ENCODE measurements at places on chromosomes 11 and 22.

DNA sequence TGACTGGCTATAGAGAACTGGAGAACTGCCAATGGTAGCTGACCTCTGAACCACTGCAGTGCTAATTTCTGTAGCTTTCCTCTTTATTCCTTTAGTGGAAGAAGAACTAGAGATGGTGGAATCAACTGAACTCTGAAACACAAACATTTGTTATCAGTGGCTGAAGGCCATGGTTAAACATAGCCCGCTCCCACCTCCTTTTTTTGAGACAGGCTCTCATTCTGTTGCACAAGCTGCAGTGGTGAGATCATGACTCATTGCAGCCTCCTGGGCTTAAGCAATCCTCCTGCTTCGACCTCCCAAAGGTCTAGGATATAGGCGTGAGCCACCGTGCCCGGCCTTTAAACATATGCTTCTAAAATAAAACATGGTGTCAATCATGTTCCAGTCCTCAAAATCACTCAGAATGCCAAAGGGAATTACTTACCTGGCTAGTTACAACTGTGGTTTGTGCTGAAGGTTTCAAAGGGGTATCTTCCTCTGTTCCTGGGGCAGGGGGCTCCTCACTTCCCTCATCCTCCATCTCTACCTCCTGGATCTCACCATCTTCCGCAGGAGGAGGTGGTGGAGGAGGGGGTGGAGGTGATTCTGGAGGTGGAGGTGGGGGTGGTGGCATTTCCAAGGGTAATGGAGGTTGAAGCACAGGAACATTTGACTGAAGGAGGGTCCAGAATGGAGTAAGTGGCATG is 9.0 kb upstream of the AGBL2 start:
- no peak for DNase-seq

DNA sequence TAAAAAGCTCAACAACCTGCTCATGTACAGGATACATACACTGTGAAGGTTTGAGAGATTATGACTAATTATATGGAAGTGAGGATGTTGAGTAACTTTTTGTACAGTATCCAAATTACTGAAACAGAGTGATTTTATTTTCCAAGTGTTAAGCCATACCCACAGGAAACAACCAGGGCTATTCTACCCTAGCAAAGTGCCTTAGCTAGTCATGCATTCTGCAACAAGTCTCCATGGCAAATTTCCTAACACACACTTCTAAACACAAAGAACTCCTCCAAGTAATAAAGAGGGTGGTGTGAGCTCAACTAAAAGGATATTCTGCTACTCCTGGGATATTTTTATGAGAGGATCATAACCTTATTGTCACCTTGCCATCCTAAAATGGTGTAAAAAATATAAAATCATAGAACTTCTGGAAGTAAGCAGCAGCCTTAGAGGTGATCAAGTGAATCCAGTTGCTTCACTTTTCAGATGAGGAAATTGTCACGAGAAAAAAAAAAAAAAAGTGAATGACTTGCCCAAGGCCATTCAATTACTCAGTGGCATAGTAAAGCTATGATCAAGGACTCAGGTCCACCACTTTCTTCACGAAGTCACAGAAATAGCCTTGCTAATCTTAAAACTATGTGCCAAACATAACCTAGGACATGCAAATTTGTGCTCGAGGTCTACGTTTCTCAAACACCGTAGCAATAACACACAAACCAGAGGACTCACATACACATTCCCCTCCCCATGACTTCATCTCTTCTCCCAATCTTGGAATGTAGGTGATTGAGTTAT is 4.2 kb downstream of the LGR4 start:
- no peak for DNase-seq

DNA sequence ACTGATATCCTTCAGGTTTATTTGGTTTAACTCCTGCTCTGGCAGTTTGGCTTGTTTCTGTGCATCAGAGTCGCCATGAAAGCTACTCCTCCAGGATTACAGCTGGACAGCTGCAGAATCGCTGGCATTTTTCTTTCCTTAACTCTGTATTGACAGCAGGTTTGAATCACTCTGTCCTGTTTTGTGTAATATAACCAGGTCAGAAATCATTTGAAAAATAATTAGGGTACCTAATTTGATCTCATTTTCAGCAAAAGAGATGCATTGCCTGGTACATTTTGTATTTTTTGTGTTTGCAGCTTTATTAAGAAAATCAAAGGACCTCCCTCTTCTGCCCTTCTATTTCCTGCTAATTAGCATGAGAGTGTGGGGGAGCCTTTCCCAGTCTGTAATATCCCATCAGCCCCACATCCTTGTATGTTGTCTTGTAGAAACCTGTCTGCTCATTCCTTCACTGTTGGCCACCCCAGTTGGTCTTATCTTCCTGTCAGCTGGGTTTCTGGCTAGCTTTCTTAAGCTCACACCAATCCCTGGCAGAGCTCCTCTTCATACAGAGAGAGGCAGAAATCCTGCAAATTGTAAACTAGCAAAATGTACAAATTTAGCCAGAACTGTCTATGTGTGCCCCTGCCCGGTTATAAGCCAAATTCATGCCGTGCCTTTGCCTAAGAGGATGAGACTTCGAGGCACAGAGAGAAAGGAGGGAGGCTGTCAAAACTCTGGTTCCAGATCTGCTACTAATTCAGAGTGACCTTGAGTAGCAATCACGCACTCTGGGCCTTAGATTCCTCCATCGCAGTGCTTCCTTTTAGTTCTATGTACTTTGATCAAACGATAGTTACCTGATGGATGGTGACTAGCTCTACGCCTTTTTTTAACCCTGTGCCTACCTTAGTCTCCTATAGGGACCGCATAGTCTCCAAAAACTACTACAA is 200.6 kb downstream of the NAV2 start:
- no peak for DNase-seq

- no peak for DNase-seq
These were observed 5.1 kb upstream of the MS4A18 start for GRCh38 chr11:60719391-60719790.

DNA sequence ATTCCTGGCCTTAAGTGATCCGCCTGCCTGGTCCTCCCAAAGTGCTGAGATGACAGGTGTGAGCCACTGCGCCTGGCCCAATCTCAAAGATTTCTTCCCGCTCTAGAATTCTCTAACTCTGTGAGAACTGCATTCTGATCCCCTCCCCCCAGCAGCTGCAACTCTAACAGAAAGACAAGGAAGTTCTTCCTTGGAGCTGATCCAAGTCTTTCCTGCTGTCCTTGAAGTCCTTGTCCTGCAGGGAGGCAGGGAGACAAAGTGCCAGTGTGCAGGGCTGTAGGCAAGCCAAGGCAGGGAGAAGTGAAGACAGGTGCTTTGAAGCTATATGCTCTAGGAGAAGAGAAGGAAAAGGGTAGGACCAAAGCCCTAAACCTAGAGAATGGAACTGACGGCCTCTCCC is 9.5 kb upstream of the GGA1 start:
- DNase-seq: no peak

DNA sequence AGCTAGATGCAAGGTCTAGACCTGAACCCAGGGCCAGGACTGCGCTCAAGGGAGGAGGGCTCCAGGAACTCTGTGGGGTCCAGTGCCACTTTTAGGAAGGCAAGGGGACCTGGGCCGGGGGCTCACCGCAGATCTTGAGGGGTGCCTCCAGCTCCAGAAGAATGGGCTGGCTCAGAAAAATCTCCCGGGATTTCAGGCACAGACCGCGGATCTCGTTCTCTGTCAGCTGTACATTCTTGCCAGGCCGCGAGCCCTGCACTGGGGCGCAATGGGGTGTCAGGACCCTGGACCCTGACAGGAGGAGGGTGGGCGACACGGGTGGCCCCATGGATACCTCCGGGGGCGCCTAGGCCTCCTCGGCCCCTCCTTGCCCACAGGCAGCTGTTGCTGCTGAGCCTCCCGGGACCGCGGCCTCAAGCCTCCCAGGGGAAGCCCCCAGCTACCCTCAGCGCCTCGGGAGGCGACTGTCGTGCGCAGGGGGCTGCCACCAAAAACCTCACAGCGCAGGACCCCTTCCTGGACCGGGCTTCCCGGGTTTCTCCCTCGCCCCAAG is 640 bp downstream of the PPP1CA start:
- no peak for DNase-seq

GRCh38 chr22:47204002-47204979 is 441.8 kb downstream of the TBC1D22A start:
- DNase-seq: no peak

DNA sequence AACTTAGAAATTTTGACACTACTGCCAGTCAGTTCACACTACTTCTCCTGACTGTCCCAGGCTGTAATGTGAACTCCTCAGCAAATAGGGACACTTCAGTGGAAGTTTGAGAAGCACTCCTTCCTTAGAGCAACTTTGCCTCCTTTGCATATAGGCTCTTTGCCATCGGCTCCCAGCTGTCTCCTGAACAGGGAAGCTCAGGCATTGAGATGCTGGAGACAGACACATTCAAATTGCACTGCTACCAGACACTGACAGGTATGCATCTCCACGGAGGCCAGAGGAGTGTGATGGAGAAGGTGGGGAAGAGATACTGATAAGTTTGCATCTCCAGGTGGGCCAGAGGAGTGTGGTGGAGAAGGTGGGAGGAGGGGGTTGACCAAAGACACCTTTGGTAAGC is 1.4 kb downstream of the TRAPPC4 start:
- DNase-seq: no peak

DNA sequence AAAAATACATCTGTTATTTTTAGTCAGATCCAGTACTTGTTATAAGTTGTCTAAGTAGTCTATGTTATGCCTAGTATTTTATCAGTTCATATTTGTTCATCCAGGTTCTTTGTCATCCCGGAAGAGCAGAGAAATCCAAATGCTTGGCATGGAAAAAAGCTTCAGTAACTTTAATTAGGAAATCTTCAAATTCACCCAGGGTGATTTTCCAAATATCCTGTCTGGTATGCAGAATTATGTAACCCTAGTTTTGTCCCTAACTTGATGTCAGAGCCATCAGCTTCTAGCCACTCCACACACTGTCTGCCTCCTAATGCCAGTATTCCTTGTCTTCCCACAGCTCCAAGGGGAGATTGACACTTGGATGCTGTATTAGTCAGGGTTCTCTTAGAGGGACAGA is 216.2 kb downstream of the ARHGAP42 start:
- DNase-seq: no peak

- DNase-seq: no peak
These were observed 13.1 kb upstream of the TMEM123 start for GRCh38 chr11:102465696-102466095.

GRCh38 chr11:76090174-76090573 is 116.1 kb downstream of the WNT11 start:
- no peak for DNase-seq

GRCh38 chr11:119519796-119520195 is 96.8 kb upstream of the THY1 start:
- no peak for DNase-seq

DNA sequence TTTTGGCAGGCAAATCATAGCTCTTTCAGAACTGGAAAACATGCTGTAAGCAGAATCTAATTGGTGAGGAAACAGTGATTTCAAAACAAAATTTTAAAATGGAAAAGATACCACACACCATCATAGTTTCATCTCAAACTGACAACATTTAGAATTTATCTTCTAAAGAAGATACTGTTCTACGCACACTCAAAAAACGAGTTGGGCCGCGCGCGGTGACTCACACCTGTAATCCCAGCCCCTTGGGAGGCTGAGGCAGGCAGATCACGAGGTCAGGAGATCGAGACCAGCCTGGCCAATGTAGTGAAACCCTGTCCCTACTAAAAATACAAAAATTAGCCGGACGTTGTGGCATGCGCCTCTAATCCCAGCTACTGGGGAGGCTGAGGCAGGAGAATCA is 44.2 kb upstream of the ADSL start:
- DNase-seq: no peak

GRCh38 chr11:111602865-111603610 is 789 bp downstream of the SIK2 start:
- peak; percentile 31 for DNase-seq

- DNase-seq: no peak
These were observed 6.2 kb upstream of the FAM83F start for GRCh38 chr22:39988386-39989114.

GRCh38 chr11:72646024-72646423 is 28.2 kb downstream of the PDE2A start:
- no peak for DNase-seq

DNA sequence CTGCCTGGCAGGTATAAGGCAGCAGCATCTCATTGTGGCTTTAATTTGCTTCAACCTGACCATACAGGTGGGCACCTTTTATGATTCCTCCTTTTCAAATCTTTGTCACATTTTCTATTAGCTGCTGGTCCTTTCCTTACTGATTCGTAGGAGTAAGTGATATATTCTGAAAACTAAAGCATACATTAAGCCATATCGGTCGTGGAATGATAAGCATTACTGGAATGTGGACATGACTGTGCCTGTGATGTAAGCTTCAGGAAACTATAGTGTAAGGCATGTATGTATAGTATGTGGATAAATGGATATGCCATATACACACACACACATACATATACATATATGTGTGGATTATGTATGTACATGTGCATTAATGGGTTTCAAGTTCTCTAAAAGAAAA is 20.8 kb downstream of the YPEL1 start:
- DNase-seq: no peak

GRCh38 chr22:22705328-22706100 is 61.1 kb downstream of the GGTLC2 start:
- DNase-seq: no peak

GRCh38 chr22:49147617-49148175 is 680.0 kb downstream of the BRD1 start:
- DNase-seq: no peak

GRCh38 chr11:96204366-96204659 is 138.7 kb downstream of the MAML2 start:
- DNase-seq: no peak

- no peak for DNase-seq
These were observed 19.0 kb downstream of the CD5 start for GRCh38 chr11:61121192-61121831.

DNA sequence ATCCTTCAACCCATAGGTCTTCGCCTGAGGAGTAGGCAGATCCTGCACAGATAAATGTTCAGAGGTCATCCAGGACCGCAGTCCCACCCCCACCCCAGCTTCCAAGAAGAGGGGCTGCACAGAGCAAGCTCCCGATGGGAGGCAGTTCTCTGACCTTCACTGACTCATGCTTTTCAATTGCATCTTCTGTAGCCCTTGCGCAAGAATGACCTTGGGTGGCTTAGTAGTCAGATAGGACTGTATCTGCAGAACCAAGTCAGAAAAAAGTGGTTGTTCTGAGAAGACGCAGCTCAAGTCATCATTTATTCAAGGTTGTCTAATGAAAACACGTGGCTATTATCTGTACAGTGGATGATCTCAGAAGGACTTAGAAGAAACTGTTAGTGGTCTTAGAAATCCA is 16.4 kb upstream of the GRAMD1B start:
- no peak for DNase-seq

DNA sequence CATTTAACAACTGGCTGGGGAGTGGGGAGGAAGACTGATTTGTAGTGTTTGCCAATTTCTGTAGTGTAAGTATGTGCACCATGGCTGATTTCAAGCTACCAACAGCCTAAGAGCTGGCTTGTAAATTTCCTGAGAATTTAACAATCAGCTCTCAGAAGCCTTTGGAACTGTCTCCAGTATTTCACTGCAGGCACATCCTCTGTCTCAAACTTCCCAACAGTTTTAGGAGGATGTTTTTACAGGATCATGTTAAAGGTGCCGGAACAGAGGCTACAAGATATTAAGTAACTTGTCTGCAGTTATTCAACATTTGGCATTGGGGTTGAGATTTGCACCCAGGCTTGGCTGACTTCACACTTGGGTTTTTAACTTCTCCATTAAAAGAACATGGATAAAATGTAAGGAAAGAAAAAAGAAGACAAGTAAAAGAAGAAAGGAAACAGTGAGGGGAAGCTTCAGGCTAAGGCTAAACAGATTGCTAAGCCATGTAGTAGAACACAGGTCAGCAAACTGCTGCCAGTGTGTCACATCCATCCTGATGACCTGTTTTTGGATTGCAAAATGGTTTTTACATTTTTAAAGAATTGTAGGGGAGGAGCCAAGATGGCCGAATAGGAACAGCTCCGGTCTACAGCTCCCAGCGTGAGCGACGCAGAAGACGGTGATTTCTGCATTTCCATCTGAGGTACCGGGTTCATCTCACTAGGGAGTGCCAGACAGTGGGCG is 204.8 kb upstream of the SESN3 start:
- no peak for DNase-seq

Data from immature natural killer cell (primary cell).